Mucosa of gallbladder (tissue), 1 donor: ENCODE measurements at places on chromosomes 2 and 18.
A peak's percentile ranks its signal among the peaks of the same experiment; 100 is the strongest.

GRCh38 chr2:115939902-115940301, 1497.5 kb downstream of the DPP10 start:
- DNase-seq, result no peak

DNA sequence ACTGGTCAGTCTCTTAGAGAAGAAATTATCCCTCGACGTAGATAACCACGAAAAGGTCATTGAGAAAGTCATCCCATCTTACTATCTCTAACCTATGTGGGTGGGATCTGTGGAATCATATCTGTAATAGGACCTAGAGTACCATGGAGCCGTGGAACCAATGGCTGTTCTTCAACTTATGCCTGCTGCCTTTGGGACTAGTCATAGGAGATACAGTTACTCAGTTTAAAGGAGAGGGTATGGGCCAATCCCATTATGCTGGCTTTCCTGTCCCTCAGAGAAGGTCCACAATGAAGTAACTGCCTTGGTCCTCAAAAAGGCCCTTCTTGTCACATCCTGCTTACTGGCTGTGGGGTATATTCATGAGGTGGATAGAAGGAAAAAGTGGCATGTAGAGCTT, 77.5 kb downstream of the FEZ2 start:
- no peak for DNase-seq

DNA sequence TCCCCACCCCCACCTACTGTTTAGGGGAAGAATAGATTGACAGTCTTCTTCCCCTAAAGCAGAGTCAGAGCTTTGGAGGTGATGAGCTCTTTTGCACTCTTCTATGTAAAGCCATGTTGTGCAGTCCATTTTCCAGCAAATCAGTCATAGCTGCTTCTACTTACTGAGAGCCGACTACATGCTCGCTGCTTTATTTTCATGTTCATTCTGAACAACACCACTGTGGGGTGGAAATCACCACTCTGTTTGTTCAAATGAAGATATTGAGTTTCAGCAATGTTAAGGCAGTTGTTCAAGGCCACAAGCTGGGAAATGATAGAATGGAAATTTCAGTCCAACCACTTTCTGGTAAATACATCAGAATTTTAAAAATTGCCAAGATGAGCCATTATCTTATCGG, 88.3 kb downstream of the INSIG2 start:
- DNase-seq, result no peak

DNA sequence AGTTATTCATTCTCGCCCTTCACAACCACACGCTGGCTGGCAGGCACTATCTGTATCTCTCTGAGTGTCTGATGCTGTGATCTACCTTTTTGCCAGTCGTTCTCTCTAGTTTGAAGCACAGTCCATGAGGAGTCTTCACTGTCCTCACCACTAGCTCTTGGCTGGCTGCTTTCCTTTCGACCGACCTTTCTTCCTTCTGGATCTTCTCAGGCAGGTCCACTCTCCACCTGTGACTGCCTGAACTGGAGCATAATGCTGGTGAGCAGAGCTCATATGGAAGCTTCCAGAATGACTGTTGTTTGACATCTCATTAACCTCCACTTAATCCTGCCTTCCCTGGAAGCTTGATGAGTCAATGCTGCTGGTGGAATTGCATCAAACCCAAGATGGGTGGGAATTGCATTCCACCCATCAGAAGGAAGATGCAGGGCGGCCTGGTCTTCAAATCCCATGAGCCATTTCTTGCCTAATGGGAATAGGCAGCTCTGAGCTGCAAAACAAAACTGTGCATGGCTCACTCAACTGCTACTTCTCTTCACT, 283.5 kb upstream of the HDAC4 start:
- DNase-seq, result no peak

- no peak for DNase-seq
These were observed 75.1 kb upstream of the TANK start for GRCh38 chr2:161085149-161085548.

DNA sequence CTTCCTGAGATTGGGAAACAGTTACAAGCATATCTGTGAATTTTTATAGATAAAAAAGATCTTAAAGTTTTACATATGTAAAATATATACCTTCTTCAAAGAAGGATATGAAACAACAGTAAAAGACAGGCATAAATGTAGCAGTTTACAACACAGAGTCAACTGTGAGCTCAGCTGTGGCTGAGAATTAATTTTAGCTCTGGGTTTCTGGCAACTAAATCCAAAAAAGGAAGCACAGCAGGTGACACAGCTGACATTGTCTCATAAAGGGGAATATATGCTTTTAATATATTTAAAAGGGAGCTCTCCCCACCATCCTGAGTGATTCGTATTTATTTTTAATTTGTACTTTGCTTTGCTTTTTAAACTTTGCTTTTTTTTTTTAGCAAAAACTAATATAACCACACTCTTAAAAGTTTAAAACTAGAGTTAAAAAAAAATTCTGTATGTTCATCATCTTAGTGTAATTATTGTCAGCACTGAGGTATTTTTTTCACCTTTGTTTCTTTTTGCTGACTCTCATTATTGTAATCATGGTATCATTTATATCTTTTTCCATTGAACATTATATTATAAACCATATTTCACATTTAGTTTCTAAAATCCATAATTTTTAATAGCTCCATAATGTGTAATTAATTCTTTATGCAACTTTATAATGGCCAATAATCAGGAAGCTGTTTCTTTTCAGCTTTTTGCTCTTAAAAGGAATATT, 6.7 kb downstream of the TUBB6 start:
- no peak for DNase-seq

DNA sequence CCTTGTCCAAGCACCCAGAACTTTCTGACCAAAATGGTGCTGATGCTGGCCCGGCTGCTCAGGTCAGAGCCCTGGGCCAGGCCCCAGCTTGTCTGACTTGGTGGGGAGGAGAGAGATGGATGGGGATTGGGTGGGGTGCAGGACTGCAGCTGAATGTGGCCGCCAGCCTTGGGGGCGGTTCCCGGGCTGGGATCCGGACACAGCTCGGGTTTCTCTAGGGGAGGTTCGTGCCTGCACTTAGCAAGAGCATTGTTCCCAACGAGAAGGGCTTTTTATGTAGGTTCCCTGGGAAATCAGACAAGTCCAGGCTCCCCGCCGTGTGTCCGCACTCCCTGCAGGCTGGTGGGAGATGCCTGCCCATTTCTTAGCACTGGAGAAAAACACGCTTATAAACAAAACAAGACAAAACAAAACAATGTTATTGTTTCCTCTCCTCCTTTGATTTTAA, 50.5 kb upstream of the HS6ST1 start:
- DNase-seq, result no peak

DNA sequence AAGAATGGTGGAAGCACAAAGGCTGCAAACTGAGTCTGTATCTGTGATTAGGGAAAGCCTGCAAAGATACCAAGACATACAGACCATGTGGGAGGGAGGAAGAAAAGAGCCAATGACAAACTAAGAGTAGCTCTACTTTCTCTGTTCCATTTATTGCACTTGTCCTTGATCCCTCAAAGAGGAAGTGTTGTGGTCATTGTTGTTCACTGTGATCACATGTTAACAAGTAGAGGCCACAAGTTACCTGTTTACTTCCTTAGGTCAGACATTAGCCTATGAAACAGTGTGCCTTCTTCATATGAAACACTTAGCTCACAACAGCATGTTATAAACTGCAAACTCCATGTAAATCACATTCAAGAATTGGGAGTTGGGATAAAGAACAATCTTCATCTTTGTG, 32.6 kb downstream of the MAP2 start:
- no peak for DNase-seq

DNA sequence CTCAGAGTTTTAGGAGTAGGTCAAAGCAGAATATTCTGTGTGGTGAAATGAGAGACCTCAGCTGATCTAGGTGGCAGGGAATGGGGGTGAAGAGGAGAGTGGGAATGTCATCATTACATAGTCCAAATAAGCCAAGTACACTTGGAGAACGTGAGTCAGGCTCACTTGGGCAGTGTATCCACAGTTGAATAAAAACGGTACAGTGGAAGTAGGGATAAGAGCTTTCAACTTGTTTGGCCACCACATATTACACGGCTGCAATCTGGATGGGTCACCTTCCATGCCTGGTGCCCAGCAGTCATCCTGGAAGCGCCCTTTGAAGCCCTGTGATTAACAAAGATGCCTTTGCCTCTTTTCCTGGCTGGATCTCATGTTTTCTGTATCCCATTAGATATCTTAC, 28.6 kb downstream of the MIB1 start:
- no peak for DNase-seq

- no peak for DNase-seq
These were observed 108.4 kb downstream of the ALMS1 start for GRCh38 chr2:73494031-73494430.

DNA sequence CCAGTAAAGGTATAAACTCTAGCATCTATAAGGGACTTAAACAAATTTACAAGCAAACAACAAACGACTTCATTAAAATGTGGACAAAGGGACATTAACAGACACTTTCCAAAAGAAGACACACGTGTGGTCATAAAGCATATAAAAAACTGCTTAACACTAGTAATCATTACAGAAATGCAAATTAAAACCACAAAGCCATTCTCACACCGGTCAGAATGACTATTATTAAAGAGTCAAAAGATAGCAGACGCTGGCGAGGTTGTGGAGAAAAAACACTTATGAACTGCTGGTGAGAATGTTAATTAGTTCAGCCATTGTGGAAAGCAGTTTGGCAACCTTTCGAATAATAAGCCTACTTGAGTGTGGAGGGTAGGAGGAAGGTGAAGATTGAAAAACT, 217.1 kb upstream of the DLGAP1 start:
- DNase-seq, result no peak

GRCh38 chr2:71631411-71631931, 178.1 kb downstream of the DYSF start:
- no peak for DNase-seq

- no peak for DNase-seq
These were observed 104.0 kb downstream of the CYRIA start for GRCh38 chr2:16561676-16562075.

DNA sequence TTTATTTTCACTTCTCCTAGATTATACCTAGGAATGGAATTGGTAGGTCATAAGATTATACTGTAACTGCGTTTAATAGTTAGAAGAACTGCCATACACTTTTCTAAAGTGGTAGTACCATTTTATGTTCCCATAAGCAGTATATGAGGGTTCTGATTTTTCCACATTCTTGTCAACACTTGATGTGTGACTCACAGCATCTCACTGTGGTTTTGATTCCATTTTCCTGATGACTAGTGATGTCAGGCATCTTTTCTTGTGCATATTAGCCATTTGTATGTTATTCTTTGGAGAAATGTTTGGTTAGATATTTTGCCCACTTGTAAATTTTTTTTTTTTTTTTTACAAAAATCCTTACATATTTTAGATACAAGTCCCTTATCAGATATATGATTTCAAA, 2.3 kb downstream of the DCAF17 start:
- DNase-seq, result no peak

DNA sequence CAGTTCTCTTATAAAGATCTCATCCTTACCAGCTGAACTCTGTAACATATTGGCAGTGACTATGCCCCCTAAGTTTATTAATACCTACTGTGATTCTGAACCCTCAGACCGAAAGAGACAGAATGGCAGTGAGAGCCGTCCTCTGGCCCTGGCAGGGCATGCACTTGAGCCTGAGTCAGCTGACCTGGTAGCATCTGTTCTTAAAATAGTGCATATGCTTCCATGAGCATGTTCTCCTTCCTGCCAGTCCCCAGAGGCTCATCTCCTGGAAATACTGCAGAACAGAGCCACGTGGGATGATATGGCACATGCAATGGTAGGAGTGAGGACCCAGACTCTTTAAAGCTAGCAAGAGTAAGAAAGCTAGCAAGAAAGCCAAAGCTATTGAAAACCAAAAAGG, 59.0 kb downstream of the RASGRP3 start:
- DNase-seq, result no peak

DNA sequence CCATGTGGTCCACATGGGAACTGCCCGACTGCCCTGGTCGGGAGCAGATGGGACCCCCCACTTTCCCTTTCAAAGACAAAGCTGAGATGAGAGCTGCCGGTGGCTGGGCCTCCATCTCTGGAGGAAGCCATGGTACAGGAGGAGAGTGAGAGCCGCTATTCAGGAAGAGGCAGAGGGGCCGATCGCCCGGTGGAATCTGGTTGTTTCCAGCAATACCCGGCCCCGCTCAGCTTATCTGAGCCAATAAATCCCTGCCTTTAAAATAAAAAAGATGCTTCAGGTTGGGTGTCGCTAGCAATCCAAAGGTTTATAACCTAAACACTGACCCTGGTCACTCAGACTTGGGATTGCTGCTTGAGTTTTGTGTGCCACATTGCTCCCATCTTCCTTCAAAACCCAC, 15.2 kb upstream of the B3GNT7 start:
- no peak for DNase-seq

DNA sequence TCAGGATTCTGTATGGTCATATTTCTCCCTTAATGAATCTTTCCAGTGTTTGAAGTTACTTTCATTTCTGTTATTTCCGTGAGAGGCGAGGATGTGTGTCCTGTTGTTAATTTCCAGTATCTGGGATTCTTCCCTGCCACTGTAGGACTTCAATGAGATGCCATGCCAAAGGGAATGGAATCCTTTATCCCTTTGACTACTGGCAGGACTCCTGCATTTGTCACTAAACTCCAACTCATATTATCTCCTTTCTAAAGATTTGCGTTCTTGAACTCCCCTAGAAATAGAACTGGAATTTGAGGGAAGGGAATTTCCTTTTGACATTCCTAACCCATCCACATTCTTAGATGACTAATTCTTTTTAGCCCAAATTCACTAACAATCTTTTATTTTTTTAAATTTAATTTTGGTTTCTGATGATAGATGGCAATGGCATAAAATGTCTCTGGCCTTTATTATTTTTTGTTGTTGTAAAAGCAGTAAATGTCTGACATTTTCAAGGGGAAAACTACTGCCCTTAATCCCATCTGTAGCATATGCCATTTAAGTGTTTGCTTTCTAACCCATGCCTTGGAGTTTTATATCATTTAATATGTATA, 87.8 kb upstream of the EML6 start:
- no peak for DNase-seq

GRCh38 chr2:128469875-128470274, 151.2 kb upstream of the HS6ST1 start:
- peak; percentile 1 for DNase-seq

DNA sequence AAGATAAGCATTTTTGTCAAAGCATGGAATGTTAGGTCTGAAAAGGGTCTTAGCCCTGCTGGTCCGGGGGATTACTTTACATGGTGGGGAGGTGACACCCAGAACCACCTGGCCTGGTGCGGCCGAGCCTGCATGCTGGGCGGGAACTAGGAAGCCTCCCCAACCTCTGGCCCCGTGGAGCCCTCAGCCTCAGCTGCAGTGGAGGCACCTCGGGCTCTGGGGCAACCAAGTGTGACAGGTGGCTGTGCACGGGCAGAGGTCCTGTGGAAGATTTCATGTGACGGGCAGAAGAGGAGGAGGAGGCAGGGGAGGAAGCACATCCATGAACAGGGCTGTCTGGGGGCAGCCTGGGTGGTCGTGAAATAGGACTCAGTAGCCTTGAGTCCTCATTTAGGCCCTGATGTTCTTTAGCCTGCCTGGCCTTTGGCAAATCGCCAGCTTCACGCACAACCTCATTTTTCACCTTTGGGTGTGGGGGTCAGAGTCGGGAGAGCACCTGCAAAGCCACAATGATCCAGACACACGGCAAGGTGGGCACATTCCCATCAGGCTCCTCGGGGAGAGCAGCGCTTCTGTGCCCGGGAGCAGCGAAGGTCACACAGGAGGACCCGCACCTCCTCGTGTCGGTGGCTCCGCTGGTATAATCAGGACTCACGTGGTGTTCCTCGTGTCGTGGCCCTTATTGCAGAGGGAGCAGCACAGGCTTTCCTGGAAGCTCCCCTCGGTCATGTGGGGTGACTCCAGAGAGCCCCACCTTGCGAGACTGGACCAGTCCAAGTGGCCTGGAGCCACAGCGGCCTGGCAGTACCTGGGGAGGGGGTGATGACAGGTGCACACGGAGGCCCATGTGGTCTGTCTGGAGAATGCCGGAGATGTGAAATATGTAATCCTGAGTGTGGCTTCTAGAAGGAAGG, 13.9 kb downstream of the CNDP2 start:
- DNase-seq, result no peak
